Cerebellar nuclear complex (tissue), 1 donor: ENCODE measurements at places on chromosomes 3 and 15.

DNA sequence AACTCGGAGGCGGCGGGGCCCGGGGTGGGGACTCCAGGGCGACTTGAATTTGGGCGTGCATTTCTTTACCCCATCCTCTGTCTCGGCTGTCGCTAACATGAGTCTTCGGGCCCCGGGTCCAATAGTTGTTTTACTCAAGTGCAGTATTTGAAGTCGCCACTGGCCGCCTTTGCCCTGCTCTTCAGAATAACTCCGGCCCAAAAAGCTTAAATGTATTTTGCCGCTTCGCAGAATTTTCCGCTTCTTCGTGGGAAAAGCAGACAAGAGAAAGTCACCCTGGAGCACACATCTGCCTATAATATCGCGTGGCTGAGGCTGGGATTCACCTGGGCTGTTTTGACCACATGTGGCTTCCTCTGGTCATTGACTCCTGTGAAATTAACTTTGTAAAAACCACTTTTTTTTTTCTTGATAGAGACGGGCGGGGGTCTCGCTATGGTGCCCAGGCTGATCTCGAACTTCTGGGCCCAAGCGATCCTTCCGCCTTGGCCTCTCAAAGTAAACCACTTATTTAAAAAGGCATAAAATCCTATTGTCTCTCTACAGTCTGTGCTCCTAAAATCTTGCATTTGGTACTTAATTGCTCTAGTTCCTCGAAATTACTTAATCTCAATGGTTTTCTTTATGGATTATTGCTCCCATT, 676 bp downstream of the CNOT10 start:
- no peak for DNase-seq

- no peak for DNase-seq
Measured at GRCh38 chr3:143084856-143085731, 34.5 kb upstream of the CHST2 start.

- DNase-seq = no peak
Measured at GRCh38 chr3:89116476-89116875, 9.1 kb downstream of the EPHA3 start.

DNA sequence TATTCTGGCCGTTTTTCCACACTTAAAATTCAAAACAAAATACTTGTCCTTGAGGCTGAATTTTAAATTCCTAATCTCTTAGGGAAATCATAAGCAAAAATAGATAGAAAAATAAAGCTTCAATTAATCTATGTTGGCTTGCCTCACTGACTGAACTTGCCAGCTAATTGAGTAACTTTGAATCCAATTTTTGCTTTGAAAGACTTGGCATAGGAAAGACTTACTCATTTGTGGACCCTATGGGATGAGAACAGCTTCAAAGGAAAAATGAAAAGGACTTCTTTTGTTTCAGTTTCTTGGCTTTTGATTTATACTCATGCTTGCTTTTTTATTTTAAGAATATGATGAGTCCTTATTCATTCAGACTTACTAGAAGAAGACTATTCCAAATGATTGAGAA, 370.7 kb upstream of the RARB start:
- DNase-seq = no peak
